ENCODE measurements at places on chromosomes 1 and 21.

DNA sequence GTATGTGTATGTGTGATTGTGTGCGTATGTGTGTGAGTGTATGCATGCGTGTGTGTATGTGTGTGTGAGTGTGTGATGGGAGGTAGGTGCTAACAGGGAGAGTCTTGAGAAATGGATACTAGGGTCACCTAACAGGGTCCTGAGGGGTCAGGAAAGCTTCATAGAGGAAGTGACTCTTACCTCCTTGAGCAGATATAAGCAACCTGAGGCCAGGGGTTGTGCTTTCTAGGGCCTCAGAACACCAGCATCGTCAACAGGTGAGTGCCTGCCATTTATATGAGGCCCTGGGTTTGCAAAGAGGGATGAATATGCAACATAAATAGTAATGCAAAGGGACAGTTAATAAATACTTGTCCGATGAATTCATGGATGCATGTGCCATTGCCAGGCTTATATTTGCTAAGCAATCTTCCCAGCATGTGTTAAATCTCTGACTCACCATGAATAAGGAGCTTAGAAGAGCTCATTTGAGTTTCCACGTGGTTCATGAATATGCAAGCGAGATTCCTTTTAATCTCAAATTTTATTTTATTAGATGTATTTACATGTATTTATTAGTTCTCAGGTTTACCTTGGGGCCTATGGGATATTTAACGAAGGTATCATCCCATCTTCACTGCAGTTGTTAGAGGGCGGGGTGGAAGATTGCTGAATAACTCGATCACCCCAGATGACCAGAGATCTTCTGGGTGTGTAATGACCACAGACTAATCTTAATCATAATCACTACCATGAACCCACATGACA is 438.3 kb downstream of the CAMTA1 start:
- DNase-seq, result peak; percentile 72

DNA sequence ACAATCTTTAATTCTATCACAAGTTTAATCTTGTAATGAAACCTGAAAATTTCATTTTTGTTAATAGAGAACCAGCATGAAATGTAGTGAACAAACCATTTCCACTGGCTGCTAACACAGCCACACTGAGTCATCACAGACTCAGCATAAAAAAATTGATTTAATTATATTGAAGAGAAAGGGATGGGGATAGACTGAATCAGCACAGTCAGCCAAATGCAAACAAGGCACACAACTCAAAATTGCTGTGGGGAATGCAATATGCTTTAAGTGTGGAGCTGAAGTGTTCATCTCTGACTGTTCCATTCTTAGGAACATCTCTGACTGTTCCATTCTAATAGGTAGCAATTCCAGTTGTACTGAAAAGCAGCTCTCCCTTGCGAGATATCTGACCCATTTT is 299.8 kb downstream of the MRPL39 start:
- no peak for DNase-seq

DNA sequence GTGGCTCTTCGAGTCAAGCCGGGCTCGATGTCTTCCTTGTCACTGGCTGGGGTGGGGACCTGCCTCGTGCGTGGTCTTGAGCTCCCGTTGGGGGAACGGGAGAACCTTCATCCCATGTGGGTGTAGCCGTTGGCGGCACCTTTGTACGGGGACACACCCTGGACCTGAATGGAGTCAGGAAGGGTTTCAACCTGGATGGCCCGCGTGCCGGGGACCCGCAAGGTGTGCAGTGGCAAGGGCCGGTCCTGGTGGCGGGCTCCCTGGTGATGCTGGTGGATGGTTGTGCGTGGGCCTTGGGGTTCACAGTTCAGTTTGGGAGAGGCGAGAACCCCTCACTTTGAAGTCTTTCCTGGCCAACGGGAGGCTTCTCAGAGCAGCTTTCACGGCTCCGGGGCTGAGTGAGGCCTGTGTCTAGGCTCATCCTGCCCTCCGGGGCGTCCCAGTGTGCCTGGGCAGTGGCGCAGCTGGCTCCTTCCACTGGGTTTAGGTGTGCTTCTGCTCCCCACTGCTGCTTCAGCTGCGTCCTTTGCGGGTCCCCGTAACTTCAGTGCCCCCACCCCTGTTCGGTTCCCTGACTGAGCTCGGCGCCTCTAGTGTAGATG is 11.4 kb downstream of the SKI start:
- DNase-seq, result no peak

DNA sequence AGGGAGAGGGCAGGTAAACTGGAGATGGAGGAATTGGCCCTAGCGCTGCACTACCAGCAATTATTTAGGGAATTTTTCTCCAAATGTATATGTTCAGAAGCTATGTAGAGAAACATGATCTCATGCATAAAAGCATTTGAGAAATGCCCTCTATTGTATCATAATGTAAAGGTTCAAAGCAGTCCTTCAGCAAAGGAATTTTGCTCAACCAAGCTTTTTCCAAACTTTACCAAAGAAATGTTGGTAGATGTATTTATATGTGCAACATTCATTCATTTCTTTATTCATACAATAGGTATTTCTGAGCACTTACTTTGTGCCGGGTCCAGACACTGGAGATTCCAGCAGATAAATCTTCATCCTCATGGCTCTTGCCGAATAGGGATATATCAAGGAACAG is 64.4 kb downstream of the XCL1 start:
- DNase-seq, result no peak

GRCh38 chr1:192949783-192950182 is 109.4 kb downstream of the UCHL5 start:
- no peak for DNase-seq

DNA sequence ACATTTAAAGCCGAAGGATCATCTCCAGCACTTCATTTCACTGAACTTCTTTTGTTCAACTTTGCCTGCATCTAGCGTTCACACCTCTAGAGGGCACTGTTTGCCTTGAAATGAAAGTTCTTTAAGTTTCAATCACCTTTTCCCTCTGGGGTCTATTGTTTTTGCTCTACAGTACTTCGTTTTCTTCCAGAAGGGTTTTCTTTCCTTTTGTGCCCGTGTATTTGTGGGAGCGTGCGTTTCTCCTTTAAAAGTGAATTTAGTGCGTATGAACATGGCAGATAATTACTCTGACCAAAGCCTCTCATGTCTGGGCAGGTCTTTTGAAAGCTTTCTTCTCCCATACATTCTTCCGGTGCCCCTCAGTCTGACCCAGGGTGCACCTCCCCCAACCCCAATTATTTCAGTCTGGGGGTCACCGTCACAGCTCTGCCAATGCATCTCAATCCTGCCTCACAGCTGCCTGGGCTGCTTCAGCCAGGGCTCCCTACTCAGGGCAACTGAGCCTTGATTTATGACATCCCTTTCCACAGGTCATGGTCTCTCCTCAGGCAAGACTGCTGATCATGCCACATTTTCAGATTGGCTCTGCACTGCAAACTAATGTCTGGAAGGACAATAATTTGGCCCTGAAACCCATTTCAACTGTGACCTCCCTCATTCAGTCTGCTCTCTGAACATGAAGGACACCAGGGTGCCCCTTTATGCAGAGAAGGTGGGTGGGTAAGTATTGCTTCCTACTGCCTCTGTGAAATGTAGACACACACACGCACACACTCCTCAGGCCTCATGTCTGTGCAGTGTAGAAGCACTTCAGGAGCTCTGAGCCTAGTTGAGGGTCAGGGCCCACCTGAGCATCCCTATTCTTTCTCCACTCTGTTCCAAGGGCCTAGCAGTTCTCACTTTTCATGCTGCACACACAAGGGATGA is 88.6 kb downstream of the NUF2 start:
- peak; percentile 56 for DNase-seq

DNA sequence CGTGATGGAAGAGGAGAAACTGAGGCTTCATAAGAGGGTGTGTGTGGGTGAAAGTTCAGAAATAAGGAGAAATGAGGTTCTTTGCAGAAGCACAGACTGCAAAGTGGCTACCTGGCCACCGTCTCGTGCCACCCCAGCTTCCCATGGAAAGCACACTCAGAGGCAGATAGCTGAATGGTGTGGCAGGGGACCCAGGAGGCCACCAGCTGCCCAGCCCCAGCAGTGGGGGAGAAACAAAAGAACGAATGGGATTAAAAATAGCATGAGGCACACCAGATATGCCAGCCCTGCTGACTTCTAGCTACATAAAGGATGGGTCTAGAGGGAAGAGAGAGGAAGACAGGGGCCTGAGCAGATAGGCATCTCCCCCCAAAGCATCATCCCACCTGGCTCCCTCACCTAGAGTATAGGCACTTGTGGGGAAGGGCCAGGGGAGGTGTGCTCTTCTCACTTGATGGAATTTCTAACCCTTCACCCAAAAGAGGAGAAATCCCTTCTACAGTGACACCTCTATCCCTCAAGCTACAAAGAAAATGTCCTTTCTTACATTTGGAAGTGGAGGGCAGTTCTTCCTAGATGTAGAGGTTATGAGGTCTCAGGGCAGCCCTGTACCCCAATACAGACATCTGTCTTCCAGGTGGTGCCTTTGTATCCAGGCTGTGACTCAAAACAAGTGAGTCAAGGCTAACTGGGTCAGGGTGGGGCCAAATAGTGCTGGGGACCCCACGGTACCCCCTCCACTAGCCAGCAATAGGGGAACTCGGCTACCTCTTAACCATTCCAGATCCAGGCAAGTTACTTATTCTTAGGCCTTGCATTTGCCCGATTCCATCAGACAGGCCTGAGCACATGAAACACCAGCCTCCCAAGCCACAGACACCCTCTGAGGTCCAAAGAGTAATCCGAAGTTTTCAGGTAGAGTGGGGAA is 3.5 kb downstream of the HDGF start:
- no peak for DNase-seq
